ENCODE measurements at places on chromosomes 4 and X. TPM values are rescaled to one million over a fixed set of nuclear protein-coding genes. Genes with fewer than 3 reads are reported as not detected.

- no peaks in the 10 kb centered on the region for H3K36me3 ChIP-seq
- no peaks in the 10 kb centered on the region for H3K27me3 ChIP-seq
- H3K4me1 ChIP-seq, result peaks cover 7% of the 10 kb centered on the region
- peak overlapping the region; percentile 6 for H3K4me3 ChIP-seq
- DNase-seq, result no peak
These were observed 194.4 kb downstream of the CBR4 start for GRCh38 chr4:168815379-168816345.

DNA sequence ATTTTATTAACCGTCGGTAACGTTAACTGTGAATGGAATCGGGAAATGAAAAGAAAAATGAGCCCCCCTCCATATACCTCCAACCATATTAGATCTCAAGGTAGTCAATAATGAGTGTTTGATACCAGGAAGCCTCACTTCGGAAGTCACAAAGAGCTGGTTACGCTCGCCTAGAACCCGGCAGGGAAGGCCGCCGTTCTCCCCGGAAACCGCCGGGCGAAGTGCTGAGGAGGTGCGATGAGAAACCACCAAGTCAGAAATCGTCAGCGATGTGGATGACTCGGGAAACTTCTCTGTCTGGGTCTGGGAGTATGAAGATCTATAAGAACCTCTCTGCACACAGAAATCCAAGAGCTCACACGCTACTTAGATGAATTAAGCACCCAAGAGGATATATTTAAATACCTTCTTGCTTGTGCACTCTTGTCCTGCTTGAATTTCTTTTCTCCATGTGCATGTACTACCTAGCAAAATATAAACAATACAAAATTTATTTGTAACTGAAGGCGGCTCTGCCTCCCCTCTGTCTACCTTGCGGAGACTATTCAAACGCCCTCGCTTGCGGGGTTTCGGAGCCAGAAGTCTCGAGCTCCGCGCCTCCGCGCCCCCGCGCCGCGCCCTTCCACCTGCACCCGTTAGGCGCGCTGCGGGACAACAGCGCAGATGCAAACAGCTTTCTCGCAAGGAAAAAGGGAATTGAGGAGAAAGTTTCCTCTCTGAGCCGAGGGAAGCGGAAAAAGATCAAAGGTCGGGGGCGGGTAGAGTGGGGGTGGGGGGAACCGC, 17.8 kb downstream of the NKX6-1 start:
- no peaks in the 10 kb centered on the region for H3K4me1 ChIP-seq
- no peak overlapping the region for H3K27ac ChIP-seq
- no peak for DNase-seq
- peaks cover 60% of the 10 kb centered on the region for H3K27me3 ChIP-seq
- no peaks in the 10 kb centered on the region for H3K36me3 ChIP-seq
- no peak overlapping the region for H3K4me3 ChIP-seq

DNA sequence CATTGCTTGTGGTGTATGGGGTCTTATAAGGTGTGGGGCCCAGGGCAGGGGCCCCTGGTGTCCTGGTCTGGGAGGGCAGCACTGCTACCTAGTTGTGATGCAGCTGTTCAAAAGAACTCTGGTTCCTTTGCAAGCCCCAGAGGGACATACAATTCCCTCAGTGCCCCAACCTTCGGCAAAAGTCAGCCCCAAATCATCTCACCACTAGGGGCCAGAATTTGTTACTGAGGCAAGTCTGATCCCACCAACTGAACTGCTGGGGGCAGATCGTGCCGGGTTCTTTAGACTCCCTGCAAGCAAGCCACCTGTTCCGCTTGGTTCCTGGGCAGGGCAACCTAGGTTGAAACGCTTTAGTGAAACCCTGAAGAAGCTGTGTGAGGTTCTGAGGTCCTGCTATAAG, 180.1 kb upstream of the S100G start:
- H3K4me3 ChIP-seq, result no peak overlapping the region
- no peaks in the 10 kb centered on the region for H3K36me3 ChIP-seq
- no peaks in the 10 kb centered on the region for H3K4me1 ChIP-seq
- H3K27me3 ChIP-seq, result peaks cover 32% of the 10 kb centered on the region
- DNase-seq, result no peak

- no peaks in the 10 kb centered on the region for H3K4me1 ChIP-seq
- no peaks in the 10 kb centered on the region for H3K36me3 ChIP-seq
- no peak for DNase-seq
- H3K27ac ChIP-seq, result no peak overlapping the region
These were observed 3.4 kb downstream of the TEX13B start for GRCh38 chrX:107978707-107979307.

DNA sequence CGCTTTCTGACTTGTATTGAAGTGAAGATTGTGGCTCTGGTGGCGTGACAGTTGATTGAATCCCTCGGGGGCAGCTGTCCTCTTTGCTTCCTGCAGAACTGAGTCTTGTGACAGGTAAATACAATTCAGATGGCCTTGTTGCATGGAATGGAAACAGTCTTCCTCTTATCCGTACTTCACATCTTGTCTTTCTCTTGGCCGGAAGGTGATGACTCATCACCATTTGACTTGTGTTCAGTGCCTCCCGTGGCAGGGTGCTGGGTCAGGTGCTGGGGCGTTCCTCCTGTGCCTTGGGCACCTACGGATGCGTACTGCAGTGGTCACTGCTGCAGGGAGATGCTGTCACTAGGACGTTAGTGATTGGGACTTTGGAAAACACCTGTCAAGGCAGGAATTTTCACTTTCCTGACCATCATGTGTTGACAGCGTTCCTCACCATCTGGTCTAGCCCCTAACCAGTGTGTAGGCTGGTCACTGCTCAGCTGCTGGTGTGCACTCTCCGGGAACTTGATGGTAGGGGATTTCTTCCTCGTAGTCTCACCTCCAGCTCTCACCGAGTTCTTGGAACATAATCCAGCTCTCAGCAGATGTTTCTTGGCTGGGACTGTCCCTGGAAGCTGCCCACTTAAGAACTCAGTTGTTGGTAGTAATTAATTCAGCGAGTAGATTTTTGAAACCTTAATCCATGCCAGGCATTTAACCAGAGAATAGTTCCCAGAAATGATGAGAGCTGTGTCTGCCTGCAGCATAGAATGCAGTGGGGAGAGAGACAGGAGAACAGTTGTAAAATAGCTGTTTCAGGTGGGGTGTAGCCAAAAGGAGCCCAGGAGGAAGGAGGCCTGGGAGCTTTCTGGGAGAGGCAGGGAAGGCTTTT, 7.2 kb downstream of the TBC1D14 start:
- peaks cover 14% of the 10 kb centered on the region for H3K4me1 ChIP-seq
- H3K27me3 ChIP-seq, result no peaks in the 10 kb centered on the region
- DNase-seq, result peak; percentile 78
- no peaks in the 10 kb centered on the region for H3K36me3 ChIP-seq
- peak overlapping the region; percentile 90 for H3K27ac ChIP-seq

DNA sequence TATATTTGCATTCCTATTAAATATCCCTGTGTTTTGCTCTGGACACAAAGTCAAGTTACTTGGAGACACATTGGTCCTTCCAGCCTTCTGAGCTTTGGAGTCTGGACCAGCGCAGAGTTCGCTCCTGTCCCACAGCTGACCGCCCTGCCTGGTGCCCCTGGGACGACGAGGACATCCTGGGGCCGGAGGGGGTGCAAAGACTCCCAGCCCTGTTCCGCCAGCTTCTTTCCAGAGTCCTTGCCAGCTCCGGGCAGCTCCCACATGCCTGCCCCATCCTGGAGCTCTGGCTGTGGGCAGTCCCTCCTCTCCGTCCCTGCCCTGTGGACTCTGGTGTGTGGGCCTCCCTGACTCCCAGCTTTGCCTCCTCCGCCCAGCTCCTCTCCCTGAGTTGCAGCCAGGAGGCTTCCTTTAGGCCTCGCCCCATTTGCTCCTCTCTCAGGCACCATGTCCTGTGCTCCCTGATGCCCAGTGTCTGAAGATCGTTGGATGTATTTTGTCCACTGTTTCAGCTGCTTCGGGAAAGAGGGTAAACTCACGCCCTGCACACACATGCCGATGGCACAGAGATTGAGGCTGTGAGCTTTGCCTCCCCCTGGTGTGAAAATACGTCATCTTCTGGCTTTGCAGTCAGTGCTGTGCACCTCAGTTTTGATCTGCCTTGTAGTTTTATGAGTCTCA, 4.9 kb upstream of the PCGF3 start:
- no peaks in the 10 kb centered on the region for H3K4me1 ChIP-seq
- no peak overlapping the region for H3K4me3 ChIP-seq
- no peaks in the 10 kb centered on the region for H3K36me3 ChIP-seq
- H3K27me3 ChIP-seq, result no peaks in the 10 kb centered on the region

DNA sequence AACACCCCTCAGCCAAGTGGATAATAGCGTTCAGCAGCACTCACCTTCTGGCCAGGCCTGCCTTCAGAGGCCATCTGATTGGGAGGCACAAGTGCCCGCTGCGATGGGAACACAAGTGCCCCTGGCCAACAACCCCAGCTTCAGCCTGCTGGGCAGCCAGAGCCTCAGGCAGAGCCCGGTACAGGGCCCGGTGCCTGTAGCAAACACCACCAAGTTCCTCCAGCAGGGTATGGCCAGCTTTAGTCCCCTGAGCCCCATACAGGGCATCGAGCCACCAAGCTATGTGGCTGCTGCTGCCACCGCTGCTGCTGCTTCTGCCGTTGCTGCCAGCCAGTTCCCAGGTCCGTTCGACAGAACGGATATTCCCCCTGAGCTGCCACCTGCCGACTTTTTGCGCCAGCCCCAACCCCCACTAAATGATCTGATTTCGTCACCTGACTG, 55.9 kb upstream of the MTM1 start:
- no peaks in the 10 kb centered on the region for H3K4me1 ChIP-seq
- no peak for DNase-seq
- H3K36me3 ChIP-seq, result no peaks in the 10 kb centered on the region
- no peaks in the 10 kb centered on the region for H3K27me3 ChIP-seq
- no peak overlapping the region for H3K4me3 ChIP-seq
- H3K27ac ChIP-seq, result no peak overlapping the region

DNA sequence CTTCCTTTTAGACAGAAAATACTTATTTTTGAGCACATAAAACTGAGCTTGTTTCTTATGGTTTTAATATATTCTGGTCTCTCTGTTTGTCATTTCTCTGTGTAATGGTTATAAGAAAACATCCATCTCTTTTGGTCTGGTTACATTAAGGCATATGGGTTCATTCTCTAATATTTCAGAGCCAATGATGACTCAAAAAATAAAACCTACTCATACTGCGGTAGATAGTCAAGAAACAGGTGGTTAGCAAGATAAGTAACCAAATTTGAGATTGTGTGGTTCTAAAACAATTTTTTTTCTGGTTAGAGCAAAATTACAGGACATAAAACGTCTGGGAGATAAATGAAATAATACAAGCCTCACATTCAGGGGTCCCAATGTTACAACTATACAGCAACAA, 654.5 kb downstream of the STIM2 start:
- no peak overlapping the region for H3K27ac ChIP-seq
- H3K36me3 ChIP-seq, result no peaks in the 10 kb centered on the region
- H3K4me3 ChIP-seq, result no peak overlapping the region
- no peak for DNase-seq
- no peaks in the 10 kb centered on the region for H3K27me3 ChIP-seq

GRCh38 chrX:107076158-107076557, 42.5 kb downstream of the RBM41 start:
- no peak overlapping the region for H3K27ac ChIP-seq
- no peak for DNase-seq
- no peak overlapping the region for H3K4me3 ChIP-seq

- no peak overlapping the region for H3K27ac ChIP-seq
- H3K4me1 ChIP-seq, result no peaks in the 10 kb centered on the region
- peaks cover 10% of the 10 kb centered on the region for H3K27me3 ChIP-seq
- no peaks in the 10 kb centered on the region for H3K36me3 ChIP-seq
These were observed 26.0 kb upstream of the YTHDC1 start for GRCh38 chr4:68375667-68376559.

- no peaks in the 10 kb centered on the region for H3K27me3 ChIP-seq
- H3K36me3 ChIP-seq, result no peaks in the 10 kb centered on the region
- H3K27ac ChIP-seq, result peak overlapping the region; percentile 84
- no peak for DNase-seq
- no peaks in the 10 kb centered on the region for H3K4me1 ChIP-seq
- H3K4me3 ChIP-seq, result peak overlapping the region; percentile 59
These were observed 108.8 kb upstream of the MYOZ2 start for GRCh38 chr4:119026662-119027444.

DNA sequence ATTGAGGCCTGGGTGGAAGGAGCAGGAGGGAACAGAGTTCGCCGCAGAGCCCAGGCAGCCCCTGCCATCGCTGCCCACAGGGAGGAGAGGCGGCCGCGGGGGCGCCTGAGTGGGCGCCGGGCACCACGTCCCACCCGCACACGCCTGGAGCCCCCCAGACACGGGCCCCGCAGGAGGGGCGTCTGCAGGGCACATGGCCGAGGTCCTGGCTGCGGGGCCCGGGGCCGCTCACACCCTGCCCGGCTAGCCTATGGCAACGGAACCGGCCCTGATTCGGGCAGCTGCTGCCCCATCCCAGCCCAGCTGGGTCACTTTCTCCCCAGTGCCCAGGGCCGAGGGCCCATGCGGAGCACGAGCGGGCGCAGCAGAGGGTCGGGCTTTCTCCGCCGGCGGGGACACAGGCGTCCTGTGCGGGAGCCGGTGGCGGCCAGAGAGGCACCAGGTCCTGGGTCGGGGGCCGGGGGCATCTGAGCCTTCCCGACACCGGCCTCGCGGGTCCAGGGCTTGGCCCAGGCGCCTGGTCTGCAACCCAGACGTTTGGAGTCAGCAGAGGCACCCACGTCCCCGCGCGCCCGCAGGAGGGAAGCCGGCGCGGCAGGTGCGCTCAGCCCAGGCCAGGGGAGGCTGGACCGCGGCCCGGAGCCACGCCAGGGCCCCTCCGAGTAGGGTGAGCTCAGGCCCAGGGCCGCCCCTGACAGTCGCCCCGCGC, 91.2 kb downstream of the FAM53A start:
- no peak overlapping the region for H3K4me3 ChIP-seq
- H3K27ac ChIP-seq, result no peak overlapping the region
- peaks cover 49% of the 10 kb centered on the region for H3K27me3 ChIP-seq
- no peaks in the 10 kb centered on the region for H3K36me3 ChIP-seq

GRCh38 chrX:37958525-37959211, 47.7 kb upstream of the SYTL5 start:
- no peaks in the 10 kb centered on the region for H3K4me1 ChIP-seq
- H3K36me3 ChIP-seq, result no peaks in the 10 kb centered on the region
- H3K4me3 ChIP-seq, result no peak overlapping the region

- no peaks in the 10 kb centered on the region for H3K36me3 ChIP-seq
- no peaks in the 10 kb centered on the region for H3K4me1 ChIP-seq
- H3K27ac ChIP-seq, result no peak overlapping the region
These were observed 4.3 kb downstream of the TMPRSS11D start for GRCh38 chr4:67879486-67879885.

- no peak for DNase-seq
- no peaks in the 10 kb centered on the region for H3K4me1 ChIP-seq
- no peaks in the 10 kb centered on the region for H3K27me3 ChIP-seq
These were observed 83.9 kb upstream of the CPEB2 start for GRCh38 chr4:14918336-14918735.

The POU4F2 gene
- total RNA-seq, result not detected

The TRIM60 gene
- total RNA-seq, result not detected

The DACH2 gene
- not detected for total RNA-seq

The RTL5 gene
- total RNA-seq, result 5.0 TPM

The EREG gene
- 7.6 TPM for total RNA-seq

The SOX3 gene
- total RNA-seq, result not detected

The PAGE2B gene
- not detected for total RNA-seq

Measured in breast epithelium (tissue), 4 donors.